ENCODE measurements at places on chromosomes 11 and 22.
A peak's percentile ranks its signal among the peaks of the same experiment; 100 is the strongest.

- H3K27me3 ChIP-seq: no peaks in the 10 kb centered on the region
- DNase-seq: no peak
- peak overlapping the region; percentile 20 for H3K27ac ChIP-seq
- H3K4me1 ChIP-seq: peaks cover 15% of the 10 kb centered on the region
- no peak overlapping the region for H3K4me3 ChIP-seq
These were observed 31.2 kb downstream of the MTMR3 start for GRCh38 chr22:29914165-29914564.

DNA sequence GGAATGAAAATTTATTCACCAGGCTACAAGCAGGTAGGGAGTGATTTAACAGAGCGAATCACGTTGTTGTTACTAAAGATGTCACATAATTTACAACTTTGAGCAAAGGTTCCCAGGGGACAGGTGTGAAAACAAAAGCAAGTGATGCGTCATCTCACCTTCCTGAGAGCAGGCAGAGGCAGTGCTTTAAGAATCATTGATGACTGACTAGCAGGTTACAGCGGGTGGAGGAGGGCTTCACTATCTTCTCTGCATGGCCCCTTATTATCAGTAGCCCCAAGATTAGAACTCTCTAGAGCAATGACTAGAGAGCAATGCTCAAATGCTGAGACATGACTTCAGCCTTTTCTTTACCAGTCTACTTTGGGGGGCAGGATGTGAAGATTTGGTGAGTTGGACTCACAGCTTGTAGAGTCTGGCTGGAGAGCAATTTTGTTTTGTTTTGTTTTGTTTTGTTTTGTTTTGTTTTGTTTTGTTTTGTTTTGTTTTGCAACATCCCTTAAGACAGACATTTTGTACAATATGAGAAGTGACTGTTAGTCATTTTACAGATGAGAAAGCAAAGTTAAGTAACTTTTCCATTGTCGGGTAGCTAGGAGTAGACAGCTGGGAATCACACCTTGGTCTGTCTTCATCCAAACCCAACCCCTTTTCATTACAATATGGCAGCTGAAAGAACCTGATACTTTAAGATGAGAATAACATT, 84.8 kb downstream of the SLC1A2 start:
- no peak overlapping the region for H3K4me3 ChIP-seq
- H3K36me3 ChIP-seq: no peaks in the 10 kb centered on the region
- no peak overlapping the region for H3K27ac ChIP-seq
- DNase-seq: no peak
- no peaks in the 10 kb centered on the region for H3K27me3 ChIP-seq

GRCh38 chr22:39474351-39475111, 17.7 kb downstream of the MGAT3 start:
- no peaks in the 10 kb centered on the region for H3K27me3 ChIP-seq
- H3K4me3 ChIP-seq: no peak overlapping the region
- H3K4me1 ChIP-seq: no peaks in the 10 kb centered on the region
- H3K27ac ChIP-seq: no peak overlapping the region
- DNase-seq: no peak

GRCh38 chr11:117384045-117384444, 56.4 kb downstream of the CEP164 start:
- H3K27ac ChIP-seq: no peak overlapping the region
- no peaks in the 10 kb centered on the region for H3K4me1 ChIP-seq
- H3K36me3 ChIP-seq: peaks cover 39% of the 10 kb centered on the region
- H3K4me3 ChIP-seq: no peak overlapping the region
- H3K27me3 ChIP-seq: no peaks in the 10 kb centered on the region
- no peak for DNase-seq

- no peaks in the 10 kb centered on the region for H3K4me1 ChIP-seq
- H3K27ac ChIP-seq: no peak overlapping the region
- DNase-seq: peak; percentile 79
- no peaks in the 10 kb centered on the region for H3K36me3 ChIP-seq
- H3K27me3 ChIP-seq: no peaks in the 10 kb centered on the region
These were observed 2.1 kb upstream of the MEI1 start for GRCh38 chr22:41697126-41697775.

DNA sequence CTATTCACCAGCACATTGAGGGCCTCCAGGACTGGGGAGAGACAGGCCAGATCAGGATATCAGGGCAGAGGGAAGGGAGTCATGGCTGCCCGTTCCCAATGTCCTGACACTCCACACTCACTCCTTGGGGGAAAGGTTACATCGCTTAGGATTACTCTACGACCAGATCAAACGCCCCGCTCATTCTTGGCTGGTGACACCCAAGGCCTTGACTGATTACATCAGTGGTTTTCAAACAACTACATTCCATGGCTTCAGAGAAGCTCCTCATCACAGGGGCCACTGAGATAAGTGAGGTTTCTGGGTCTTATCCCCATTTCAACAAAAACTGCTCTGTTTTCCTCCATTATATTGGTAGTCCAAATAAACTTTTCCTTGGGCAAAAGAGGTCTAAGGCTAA, 15.0 kb downstream of the UBE2L6 start:
- H3K4me3 ChIP-seq: no peak overlapping the region
- no peaks in the 10 kb centered on the region for H3K4me1 ChIP-seq
- H3K36me3 ChIP-seq: peaks cover 37% of the 10 kb centered on the region

DNA sequence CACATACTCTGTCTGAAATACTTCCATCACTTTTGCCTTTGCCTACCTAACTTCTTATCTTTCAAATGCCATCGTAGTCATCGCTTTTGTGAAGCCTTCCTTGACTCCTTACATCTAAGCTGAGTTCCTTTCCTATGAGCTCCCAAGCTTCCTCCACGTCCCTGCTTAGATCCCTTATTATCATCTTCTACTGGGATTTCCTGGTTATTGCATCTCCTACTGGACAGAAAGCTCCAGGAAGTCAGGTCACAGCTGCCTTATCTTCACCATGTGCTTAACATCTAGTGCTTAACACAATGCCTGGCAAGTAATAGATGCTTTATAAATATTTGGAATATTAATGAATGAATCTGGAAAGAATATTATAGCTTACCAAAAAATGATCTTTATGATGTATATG, 5.9 kb downstream of the YPEL4 start:
- no peaks in the 10 kb centered on the region for H3K36me3 ChIP-seq
- H3K27ac ChIP-seq: no peak overlapping the region
- no peak overlapping the region for H3K4me3 ChIP-seq
- peaks cover 22% of the 10 kb centered on the region for H3K27me3 ChIP-seq

GRCh38 chr22:47201186-47201995, 438.9 kb downstream of the TBC1D22A start:
- no peaks in the 10 kb centered on the region for H3K36me3 ChIP-seq
- H3K27ac ChIP-seq: no peak overlapping the region
- no peaks in the 10 kb centered on the region for H3K4me1 ChIP-seq
- no peak for DNase-seq

DNA sequence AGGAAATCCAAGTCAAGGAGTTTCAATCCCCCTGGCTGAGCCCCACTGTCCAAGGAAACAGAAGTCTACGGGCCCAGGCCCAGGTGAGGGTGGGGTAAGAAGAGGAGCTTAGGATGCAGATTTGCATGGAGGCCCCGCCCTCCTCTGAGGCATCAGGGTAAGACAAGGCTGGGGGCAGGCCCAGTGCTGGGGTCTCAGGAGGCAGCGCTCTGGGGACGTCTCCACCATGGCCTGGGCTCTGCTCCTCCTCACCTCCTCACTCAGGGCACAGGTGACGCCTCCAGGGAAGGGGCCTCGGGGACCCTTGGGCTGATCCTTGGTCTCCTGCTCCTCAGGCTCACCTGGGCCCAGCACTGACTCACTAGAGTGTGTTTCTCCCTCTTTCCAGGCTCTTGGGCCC, 31.3 kb upstream of the IGLL5 start:
- H3K36me3 ChIP-seq: no peaks in the 10 kb centered on the region
- H3K4me3 ChIP-seq: no peak overlapping the region
- H3K27ac ChIP-seq: no peak overlapping the region
- DNase-seq: no peak
- no peaks in the 10 kb centered on the region for H3K4me1 ChIP-seq

DNA sequence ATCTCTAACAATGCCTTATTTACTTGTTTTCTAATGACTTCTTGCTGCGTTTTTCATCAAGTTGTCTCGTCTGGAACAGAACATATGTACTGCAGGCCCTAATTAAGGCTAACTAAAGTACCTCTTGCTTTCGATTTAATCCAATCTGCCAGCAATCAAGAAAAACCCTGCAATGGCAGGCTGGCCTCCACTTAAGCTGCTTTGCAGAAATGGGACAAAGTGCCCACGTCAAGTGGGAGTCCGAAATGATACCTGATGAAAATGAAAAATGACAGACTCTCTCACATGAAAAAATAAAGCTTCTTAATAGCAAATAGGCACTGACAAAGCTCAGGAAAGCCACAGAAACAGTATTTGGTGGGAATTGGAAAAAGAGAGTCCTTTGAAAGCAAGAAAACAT, 1454.7 kb downstream of the FAM181B start:
- no peaks in the 10 kb centered on the region for H3K27me3 ChIP-seq
- no peak overlapping the region for H3K27ac ChIP-seq
- no peaks in the 10 kb centered on the region for H3K4me1 ChIP-seq

Measured in RWPE2 (cell line).